ENCODE measurements at places on chromosomes 7 and 10.

DNA sequence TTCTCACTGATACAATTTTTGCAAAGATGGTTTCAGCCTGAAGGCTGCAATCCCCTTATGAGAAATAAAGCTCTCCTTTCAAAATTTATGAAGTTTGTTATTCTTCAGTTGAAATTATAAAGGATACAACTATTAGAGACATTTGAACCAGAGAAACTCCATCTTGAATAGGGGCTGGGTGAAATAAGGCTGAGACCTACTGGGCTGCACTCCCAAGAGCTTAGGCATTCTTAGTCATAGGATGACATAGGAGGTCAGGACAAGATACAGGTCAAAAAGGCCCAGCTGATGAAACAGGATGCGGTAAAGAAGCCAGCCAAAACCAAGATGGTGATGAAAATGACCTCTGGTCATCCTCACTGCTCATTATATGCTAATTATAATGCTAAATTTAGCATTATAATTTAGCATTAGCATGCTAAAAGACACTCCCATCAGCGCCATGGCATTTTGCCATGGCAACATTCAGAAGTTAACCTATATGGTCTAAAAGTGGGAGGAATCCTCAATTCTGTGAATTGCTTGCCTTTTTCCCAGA lies 22.4 kb upstream of the IFIT1B start:
- no peak for DNase-seq

GRCh38 chr10:50540069-50540825 lies 83.5 kb downstream of the SGMS1 start:
- no peak for DNase-seq

- no peak for DNase-seq
Observed at GRCh38 chr7:4143511-4144171, 538.5 kb upstream of the FOXK1 start.

GRCh38 chr7:82678716-82679115 lies 235.1 kb upstream of the CACNA2D1 start:
- no peak for DNase-seq

- DNase-seq: no peak
Observed at GRCh38 chr7:30647589-30648364, 34.5 kb downstream of the CRHR2 start.

- no peak for DNase-seq
Observed at GRCh38 chr10:1465993-1466764, 271.1 kb downstream of the ADARB2 start.

- DNase-seq: no peak
Observed at GRCh38 chr10:99983280-99983988, 26.3 kb downstream of the DNMBP start.

GRCh38 chr7:70726951-70727378 lies 405.0 kb upstream of the GALNT17 start:
- no peak for DNase-seq

GRCh38 chr10:100894589-100895294 lies 18.0 kb upstream of the SLF2 start:
- no peak for DNase-seq

DNA sequence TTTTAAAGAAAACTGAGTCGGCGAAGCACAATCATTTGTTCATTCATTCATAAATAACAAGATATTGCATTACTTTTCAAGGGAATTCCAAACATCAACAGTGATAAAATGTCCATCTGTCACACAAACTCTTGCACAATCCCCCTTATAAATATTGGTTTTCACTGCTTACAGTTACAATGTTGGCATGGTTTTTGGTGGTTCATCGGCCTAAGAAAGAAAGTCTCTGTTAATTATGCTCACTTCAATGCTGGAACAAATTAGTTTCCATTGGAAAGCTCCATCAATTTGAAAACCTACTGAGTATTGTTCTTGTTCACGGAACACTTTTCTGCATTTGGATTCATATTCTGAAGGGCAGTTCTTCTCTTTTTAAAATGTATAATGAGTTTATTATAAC lies 188.5 kb downstream of the JAZF1 start:
- no peak for DNase-seq

DNA sequence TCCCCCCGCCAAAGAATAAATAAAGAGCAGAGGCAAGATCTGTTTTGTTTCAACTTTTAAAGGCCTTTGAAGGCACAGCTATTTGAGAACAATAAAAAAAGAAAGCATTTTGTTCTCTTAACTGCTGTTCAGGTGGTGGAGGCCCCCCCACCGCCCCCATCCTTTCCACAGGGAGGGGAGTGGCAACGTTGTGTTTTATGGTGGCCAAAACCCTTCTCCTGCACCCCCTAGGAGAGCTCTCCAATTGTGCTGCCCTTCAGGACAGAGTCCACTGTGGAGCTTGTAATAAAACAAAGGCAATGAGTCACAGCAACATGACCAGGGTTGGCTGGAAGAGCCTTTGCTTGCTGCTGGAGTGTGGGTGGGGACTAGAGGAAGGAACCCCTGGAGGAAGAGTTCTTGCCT lies 987.9 kb downstream of the KCNMA1 start:
- no peak for DNase-seq

DNA sequence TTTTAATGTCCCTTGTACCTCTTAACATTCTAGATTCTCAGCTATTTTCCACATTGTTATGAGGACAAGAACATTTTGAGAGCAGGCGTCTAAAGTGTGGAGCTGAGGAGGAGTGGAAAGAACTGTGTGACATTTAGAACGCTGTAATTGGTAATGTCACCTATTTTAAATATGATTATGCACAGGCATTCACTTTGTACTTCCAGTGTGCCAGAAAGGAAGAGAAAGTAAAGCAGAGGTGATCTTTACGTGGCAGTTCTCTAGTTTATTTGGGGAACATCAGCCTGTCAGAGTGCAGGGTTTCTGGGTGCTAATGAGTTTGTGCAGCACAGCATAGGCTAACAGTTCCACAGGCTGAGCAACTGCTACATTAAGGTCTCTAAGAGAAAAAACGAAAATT lies 498.4 kb upstream of the POM121L12 start:
- DNase-seq: no peak

DNA sequence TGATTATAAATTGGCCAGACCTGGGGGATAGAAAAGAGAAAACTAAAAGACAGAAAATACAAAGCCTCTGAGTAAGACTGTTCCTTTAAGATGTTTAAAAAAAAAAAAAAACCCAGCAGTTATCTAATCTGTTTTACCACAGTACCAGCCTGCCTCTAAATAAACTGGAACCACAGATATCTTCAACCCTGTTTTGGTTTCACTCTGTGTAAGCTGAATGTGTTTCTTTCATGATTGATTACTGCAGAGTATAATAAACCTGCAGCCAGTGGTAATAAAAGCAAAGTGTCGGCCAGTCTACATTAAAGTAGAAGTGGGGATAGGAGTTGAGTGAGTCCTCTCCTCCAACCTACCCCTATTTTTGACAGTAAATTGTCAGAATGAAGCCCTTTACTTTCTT lies 40.6 kb downstream of the MGAM2 start:
- no peak for DNase-seq

- no peak for DNase-seq
Observed at GRCh38 chr10:96556003-96556402, 30.8 kb downstream of the TM9SF3 start.

DNA sequence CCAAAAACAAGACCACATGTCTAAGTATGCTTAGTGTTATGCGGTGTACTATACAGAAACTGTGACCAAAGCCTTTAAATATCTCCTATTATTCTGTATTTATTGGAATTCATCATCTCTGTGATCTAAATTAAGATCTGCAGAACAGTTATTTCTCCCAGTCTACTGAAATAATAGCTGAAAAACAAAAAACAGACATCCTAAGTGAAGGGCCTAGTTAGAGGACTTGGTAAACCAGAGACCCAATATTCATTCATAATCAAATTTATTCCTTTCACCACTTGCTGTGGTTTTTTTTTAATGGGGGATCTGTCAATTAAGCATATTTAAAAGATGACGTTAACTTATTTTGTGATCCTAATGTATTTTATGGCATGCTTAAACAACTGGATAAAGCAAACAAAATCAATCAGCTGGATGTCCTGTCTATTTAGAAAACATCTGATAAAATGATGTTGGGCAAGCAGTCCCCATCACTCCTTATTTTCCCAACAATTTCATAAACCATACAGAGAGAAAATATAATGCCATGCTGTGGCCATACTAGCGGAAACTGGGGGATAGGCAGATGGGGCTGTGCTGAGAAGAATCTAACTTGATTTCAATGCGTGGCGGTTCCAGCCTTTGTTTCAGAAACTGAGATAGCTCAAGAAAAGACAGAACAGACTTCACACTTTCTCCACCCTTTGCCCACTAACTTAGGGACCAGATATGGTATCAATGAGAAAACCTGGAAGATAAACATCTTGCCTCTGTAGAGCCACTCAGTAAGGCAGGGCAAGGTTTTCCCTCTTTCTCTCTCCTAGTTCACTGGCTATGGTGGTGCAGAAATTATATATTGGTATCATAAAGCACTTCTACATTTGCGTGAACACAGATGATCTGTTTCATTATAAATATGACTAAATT lies 32.9 kb downstream of the ICA1 start:
- no peak for DNase-seq

DNA sequence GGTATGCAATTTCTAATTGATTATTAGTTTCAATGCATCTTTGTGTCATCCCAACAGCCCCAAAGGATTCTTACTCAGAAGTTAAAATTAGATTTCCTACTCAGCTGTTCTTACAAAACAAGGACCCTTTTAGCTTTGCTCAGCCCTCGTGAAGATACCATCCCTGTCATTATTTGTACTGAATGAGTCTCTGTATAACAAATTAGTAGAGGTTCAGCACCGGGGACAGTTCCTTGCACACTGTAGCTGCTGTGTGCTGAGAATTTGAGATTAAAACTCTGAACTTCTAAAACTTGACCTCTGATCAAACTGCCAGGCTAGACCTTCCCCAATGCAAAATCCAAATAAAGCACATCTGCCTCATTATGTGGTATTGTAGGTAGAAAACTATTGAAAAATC lies 299.1 kb downstream of the LHFPL3 start:
- DNase-seq: no peak

- no peak for DNase-seq
Observed at GRCh38 chr10:1741450-1741849, 4.1 kb upstream of the ADARB2 start.

DNA sequence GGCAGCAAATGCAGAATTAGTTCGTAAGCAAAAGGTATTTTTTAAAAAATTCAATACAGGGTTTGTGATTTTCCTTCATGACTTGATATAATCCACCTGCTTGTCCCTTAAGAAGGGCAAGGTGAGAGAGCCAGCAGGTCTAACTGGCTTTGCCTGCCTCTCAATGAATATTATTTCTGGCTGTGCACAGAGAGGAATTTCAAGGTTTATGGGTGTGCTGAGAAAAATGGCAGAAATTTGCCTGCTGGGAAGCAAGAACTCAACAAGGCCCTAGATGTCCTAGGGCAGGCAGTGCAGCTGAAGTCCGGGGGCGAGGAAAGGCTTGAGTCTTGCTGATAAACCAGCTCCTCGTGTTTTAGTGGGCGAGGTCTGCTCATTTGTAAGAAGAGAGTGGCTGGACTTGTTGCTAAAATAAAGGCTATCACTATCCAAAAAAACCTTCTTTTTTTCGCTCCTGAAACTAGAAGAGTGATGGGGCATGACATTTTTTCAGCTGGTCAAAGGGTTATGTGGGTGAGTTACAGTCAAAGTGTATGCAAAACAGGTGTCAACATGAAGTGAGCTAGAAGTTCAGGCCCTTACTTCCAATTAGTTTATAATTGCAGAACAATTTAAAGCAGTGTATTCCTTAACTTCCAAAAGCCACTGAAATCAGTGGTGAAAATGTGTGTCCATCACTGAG lies 385.8 kb upstream of the KLF6 start:
- DNase-seq: no peak

DNA sequence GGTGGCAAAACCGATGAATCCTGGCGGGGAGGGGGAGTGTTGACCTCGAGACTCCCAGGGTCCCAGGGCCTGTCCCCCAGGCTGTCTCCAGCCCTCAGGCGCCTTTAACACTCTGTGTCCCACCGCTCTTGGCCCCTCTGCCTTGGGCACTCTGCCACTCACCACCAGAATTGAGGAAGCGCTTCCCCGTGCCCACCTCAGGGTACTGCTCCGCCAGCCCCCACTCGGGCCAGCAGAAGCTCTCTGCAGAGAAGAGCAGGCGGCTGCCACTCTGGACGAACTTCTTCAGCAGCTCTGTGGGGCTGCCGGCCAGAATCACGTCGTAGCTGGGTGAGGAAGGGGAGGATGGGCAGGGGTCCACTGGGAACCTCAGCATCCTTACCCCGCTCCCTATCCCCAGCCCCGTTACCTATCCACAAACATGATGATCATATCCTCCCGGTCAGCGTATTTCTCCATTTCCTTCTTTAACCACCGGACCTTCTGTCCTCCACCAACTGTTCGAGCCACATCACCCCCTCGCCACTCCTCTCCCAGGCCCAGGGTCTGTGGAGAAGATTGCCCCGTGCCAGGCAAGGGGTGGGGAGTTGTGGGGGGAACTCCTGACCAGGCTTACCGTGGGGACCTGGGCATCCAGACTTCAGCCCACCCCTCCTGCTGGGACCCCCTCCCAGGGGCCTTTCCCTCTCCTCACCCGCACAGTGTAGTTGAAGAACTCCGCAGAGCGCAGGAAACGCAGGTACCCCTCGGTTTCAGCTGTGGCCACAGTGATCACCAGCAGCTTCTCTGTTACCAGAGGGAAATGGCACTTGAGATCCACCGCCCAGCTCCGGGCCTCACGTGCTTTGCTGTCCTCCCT lies 1.2 kb downstream of the PLOD3 start:
- DNase-seq: no peak

DNA sequence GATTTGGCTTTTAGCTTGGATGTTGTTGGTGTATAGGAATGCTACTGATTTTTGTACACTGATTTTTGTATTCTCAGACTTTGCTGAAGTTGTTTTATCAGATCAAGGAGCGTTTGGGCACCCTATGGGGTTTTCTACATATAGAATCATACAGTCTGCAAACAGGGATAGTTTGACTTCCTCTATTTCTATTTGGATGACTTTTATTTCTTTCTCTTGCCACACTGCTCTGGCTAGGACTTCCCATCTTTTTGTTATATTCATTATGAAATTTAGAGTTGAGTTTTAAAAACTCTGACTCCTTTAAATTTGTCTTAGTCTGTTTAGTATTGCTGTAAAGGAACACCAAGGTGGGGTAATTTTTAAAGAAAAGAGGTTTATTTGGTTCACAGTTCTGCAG lies 4.7 kb downstream of the ZNF786 start:
- DNase-seq: no peak

All from anterior cingulate cortex (tissue), 58 donors.